ENCODE measurements at places on chromosomes 3 and 15. TPM values are rescaled to one million over a fixed set of nuclear protein-coding genes. Genes with fewer than 3 reads are reported as not detected.

GRCh38 chr3:46924921-46925584 lies 47.5 kb downstream of the PTH1R start:
- no peaks in the 10 kb centered on the region for H3K27me3 ChIP-seq
- peaks cover 27% of the 10 kb centered on the region for H3K36me3 ChIP-seq
- no peak overlapping the region for H3K27ac ChIP-seq
- no peak overlapping the region for H3K4me3 ChIP-seq

DNA sequence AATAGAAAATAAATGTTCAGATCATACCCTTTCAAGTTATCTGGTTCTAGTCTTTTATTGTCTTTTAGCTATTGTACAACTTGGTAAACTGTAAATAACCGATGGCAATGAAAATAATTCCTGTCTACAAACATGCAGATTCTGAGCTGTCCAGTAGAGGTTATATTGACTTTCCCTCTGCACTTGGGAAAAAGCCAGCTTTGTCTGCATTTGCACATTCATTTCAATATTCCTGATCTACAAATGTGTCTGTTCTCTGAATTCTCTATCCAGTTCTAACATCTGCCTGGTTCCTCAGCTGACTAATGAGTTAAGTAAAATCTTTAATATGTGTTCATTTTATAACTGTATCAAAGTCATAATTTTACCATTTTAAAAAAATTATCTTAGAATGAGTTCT lies 408.5 kb downstream of the ERC2 start:
- no peak overlapping the region for H3K27ac ChIP-seq
- no peaks in the 10 kb centered on the region for H3K36me3 ChIP-seq
- no peak overlapping the region for H3K4me3 ChIP-seq
- no peaks in the 10 kb centered on the region for H3K4me1 ChIP-seq

- no peak overlapping the region for H3K27ac ChIP-seq
- no peaks in the 10 kb centered on the region for H3K36me3 ChIP-seq
- no peak for DNase-seq
- H3K27me3 ChIP-seq: no peaks in the 10 kb centered on the region
- no peaks in the 10 kb centered on the region for H3K4me1 ChIP-seq
Observed at GRCh38 chr3:166569589-166569988, 732.4 kb upstream of the BCHE start.

- no peaks in the 10 kb centered on the region for H3K4me1 ChIP-seq
- no peaks in the 10 kb centered on the region for H3K27me3 ChIP-seq
- no peak overlapping the region for H3K4me3 ChIP-seq
- DNase-seq: no peak
- no peaks in the 10 kb centered on the region for H3K36me3 ChIP-seq
Observed at GRCh38 chr15:32901192-32901591, 183.4 kb downstream of the GREM1 start.

DNA sequence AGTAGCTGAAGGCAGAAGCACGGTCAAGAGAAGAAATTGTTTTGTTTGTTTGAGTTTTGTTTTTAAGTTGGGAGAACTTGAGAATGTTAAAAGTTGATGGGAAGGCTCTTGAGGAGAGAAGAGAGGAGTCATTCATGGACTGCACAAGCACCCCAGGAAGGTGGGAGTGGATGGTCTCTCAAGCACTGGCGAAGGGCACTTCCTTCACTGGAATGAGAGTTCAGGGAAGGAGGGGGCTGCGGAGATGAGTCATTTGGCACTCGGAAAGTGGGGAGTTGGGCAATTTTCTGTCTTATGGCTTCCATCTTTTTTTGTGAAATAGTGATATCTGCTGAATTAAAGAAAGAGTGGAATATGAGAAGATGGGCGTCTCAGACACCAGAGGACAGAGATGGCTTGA lies 66.0 kb downstream of the ATP13A4 start:
- no peak overlapping the region for H3K27ac ChIP-seq
- H3K4me3 ChIP-seq: no peak overlapping the region
- H3K4me1 ChIP-seq: no peaks in the 10 kb centered on the region
- H3K27me3 ChIP-seq: no peaks in the 10 kb centered on the region
- H3K36me3 ChIP-seq: no peaks in the 10 kb centered on the region

DNA sequence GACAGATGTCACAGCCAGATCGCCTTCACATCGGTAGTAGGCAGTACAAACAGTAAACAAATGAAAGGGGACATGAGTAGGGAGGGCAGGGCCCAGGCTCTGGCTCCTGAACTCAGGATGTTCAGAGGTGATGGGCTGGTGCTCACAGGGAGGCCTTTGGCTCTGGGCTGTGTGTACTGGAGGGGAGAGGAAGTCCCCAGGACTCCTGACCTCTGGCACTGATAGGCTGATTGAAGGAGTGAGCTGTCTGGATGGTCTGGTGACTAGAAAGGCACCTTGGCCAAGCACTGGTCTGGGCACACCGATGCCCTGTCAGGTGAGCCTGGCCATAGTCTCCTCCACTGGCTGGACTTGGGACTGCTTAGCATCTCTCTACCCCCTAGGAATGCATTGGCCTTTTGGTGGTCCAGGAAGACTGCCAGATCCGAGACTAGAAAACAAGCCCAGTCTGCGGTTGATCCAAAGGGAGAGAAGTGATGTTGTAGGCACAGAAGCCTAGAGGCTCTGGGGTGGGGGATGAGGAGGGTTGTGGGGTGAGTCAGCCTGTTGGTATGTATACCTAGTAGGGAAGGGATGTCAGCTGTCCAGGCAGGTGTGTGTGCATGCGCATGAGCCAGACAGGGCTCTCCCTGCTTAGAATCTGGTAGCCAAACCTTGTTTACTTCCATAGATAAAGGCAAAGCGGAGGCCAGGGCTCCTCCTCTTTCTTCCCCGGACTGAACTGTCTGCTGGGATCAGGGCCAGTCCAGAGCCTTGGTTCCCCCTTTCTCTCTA lies 1.9 kb downstream of the SPINT1 start:
- H3K4me3 ChIP-seq: no peak overlapping the region
- H3K36me3 ChIP-seq: no peaks in the 10 kb centered on the region
- DNase-seq: no peak
- H3K27me3 ChIP-seq: peaks cover 3% of the 10 kb centered on the region

DNA sequence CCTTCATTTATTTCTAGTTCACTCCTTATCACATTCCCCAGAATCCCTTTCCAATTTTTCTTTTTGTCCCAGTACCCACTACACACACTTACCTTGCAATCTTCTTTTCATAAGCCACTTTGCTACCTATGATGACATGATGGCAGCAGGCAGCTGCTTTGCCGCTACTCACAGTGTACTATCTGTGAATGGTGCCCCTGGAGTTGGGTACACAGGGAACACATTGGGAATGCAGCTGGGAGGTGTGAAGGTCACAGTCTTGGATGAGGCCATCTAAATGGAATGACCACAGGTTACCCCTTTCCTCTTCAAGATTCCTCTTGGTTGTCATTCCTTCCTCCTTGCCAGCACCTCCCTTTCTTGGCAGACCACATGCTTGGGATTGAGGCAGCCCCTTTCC lies 20.8 kb upstream of the TNIK start:
- no peak overlapping the region for H3K4me3 ChIP-seq
- no peaks in the 10 kb centered on the region for H3K27me3 ChIP-seq
- H3K36me3 ChIP-seq: no peaks in the 10 kb centered on the region
- DNase-seq: no peak
- H3K4me1 ChIP-seq: peaks cover 12% of the 10 kb centered on the region

- no peak overlapping the region for H3K4me3 ChIP-seq
- no peak for DNase-seq
- no peaks in the 10 kb centered on the region for H3K36me3 ChIP-seq
Observed at GRCh38 chr3:11476735-11477144, 167.0 kb downstream of the VGLL4 start.

- H3K27ac ChIP-seq: no peak overlapping the region
- H3K27me3 ChIP-seq: no peaks in the 10 kb centered on the region
- H3K36me3 ChIP-seq: no peaks in the 10 kb centered on the region
- H3K4me3 ChIP-seq: no peak overlapping the region
Observed at GRCh38 chr3:112894258-112894657, 47.6 kb upstream of the CD200R1L start.

ZIC1 gene
- not detected for total RNA-seq

DNA sequence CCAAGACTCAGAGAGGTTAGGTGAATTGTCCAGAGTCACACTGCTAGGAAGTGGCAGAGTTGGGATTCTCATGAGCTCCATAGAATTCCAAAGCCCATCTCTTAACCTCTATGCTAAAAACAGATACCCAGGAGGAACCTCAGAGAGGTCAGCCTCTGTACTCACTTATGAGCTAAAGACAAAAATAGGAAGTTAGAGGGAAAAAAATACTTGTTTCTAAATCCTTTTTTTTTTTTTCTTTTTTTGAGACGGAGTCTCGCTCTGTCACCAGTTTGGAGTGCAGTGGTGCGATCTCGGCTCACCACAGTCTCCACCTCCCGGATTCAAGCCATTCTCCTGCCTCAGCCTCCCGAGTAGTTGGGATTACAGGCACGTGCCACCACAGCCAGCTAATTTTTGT lies 31.4 kb downstream of the FSD2 start:
- H3K4me1 ChIP-seq: no peaks in the 10 kb centered on the region
- H3K27ac ChIP-seq: no peak overlapping the region
- H3K27me3 ChIP-seq: no peaks in the 10 kb centered on the region
- no peaks in the 10 kb centered on the region for H3K36me3 ChIP-seq

FAM107A gene
- total RNA-seq: not detected

DNA sequence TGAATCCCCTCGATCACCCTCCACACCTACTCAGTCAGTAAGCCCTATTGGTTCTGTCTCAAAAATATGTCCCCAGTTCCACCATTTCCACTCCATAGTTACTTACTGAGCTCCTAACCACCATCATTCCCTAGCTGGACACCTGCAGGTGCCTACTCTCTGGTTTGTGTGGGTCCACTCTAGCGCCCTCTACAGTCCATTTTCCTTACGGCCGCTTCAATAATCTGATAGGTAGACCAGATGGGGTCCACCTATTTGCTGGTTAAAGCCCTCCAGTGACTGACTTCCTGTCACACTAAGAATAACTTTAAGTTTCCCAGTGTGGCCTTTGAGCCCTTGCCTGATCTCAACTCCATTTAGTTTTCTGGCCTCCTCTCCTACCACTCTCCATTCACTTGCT lies 5.0 kb downstream of the GXYLT2 start:
- H3K27me3 ChIP-seq: peaks cover 3% of the 10 kb centered on the region
- H3K4me1 ChIP-seq: no peaks in the 10 kb centered on the region
- no peak overlapping the region for H3K27ac ChIP-seq
- no peak for DNase-seq
- H3K36me3 ChIP-seq: no peaks in the 10 kb centered on the region

TMOD2 gene
- 17.0 TPM for total RNA-seq

GOLGA8M gene
- 2.9 TPM for total RNA-seq

CLRN1 gene
- not detected for total RNA-seq

- H3K27ac ChIP-seq: no peak overlapping the region
- no peaks in the 10 kb centered on the region for H3K27me3 ChIP-seq
- DNase-seq: no peak
- peaks cover 4% of the 10 kb centered on the region for H3K4me1 ChIP-seq
- H3K36me3 ChIP-seq: no peaks in the 10 kb centered on the region
- H3K4me3 ChIP-seq: no peak overlapping the region
Observed at GRCh38 chr3:5144316-5144994, 22.4 kb downstream of the ARL8B start.

P2RY12 gene
- total RNA-seq: 0.39 TPM

FRMD5 gene
- not detected for total RNA-seq

HDC gene
- total RNA-seq: not detected

BFSP2 gene
- not detected for total RNA-seq

- H3K4me3 ChIP-seq: no peak overlapping the region
- H3K27me3 ChIP-seq: no peaks in the 10 kb centered on the region
- DNase-seq: no peak
- H3K4me1 ChIP-seq: no peaks in the 10 kb centered on the region
Observed at GRCh38 chr15:100169615-100170290, 172.0 kb downstream of the ADAMTS17 start.

Measured in naive thymus-derived CD4-positive, alpha-beta T cell (primary cell).